ENCODE measurements at places on chromosomes 5 and 9.

GRCh38 chr9:21764846-21765245, 37.6 kb upstream of the MTAP start:
- DNase-seq: no peak

GRCh38 chr5:161030229-161030628, 178.2 kb upstream of the ATP10B start:
- no peak for DNase-seq

DNA sequence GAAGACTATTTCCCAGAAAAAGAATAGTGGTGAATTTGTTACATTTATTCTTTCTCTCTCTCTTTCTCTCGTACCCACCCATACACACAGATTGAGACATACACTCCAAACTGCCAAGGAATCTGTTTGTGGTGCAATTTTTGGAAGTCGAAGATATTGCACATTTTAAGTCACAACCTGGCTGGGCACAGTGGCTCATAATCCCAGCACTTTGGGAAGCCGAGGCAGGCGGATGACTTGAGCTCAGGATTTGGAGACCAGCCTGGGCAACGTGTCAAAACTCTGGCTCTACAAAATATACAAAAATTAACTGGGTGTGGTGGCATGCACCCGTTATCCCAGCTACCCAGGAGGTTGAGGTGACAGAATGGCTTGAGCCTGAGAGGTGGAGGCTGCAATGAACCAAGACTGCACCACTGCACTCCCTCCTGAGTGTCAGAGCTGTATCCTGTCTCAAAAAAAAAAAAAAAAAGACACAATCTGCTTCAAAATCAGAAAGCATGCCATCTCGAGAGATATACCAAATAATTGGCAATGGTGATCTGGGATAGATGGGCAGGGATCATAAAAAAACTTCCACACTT, 19.2 kb upstream of the PLIN2 start:
- DNase-seq: no peak

DNA sequence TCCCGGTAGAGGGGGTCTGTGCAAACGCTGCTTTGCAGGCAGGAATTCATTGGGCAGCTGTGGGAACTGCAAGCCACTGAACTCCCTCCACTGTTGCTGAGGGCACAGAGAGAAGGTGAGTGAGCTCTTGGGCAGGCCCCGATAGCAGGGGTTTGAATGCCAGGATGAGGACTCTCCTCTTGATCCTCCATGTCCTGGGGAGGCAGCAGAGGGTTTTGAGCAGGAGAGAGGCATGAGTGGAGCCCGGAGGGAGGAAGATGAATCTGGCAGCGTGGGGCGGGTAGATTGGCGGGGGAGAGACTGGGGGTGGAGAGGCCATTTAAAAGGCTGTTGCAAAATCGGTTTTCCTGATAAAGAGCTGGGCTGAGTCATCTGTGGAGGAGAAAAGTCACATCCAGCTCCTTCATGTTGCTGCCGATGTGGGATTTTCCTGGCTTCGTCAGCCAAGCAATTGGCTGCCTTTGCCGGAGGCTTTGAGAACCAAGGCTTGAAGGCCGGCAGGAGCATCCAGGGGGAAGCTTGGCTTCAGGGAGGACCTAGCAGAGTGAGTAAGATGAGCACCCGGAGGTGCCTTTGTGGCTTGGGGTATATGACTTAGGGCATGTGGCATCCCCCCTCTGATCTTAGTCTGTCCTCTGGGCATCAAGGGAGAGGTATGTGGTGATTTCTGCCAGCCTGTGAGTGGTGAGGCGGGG, at the start of gene SYNPO:
TSS of gene SYNPO (plus strand) at position 350 of the 695 bp plus-strand sequence. CDS start 7,616 bp downstream, outside the sequence.
- DNase-seq: no peak

DNA sequence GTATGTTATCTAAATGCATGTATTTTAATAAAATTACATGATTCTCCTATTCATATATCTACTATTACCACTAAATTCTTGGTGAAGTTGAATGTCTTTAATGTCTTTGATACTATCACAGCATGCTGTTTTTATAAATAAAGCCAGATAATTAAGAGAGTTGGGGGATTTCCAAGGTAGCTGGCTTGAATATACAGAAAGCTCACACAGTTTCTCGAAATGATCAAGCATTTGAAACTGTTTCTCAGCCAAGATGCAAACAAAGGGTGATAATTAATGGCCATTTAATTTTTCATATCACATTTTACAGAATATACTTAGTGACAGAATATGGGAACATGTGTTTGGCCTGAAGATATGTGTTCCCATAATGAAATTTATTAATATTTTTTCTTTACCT, 145.6 kb upstream of the CDH12 start:
- no peak for DNase-seq

GRCh38 chr9:18947892-18948339, 85.1 kb downstream of the SAXO1 start:
- DNase-seq: no peak

DNA sequence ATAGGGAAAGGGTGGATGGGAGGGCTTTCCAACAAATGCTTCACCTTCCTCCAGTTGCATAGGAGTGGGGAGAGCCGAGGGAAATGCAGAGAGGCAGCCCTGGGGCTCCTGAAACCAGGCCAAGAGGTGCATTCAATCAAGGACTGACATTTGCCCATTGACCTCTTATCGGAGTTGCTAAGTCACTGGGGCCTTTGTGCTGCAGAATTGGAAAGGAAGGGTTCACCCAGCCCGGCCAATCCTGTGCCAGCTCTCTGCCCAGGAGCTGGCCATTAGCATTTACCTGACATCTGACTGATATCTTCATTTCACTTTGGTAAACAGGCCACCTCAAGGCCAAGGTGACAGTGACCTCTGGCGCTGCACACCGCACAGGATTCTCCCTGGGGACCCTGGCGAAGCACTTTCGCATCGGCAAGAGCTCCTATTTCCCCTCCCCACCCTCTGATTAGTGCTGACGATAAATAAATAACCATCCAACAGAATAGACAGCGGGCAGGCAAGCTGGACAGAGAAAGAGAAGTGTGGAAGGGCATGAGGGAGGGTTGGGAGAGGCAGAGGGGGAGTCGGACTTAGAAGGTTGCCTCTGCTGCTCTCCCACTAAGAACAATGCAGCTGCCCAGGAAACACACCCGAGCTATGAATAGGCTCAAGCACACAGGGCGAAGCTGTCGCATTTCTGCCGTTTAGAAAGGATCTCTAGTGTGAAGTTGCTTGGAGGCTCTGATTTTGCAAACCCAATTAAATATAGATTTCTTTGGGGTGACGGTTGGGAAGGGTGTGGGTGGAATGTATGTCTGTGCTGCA, 57.0 kb upstream of the BOD1 start:
- no peak for DNase-seq

DNA sequence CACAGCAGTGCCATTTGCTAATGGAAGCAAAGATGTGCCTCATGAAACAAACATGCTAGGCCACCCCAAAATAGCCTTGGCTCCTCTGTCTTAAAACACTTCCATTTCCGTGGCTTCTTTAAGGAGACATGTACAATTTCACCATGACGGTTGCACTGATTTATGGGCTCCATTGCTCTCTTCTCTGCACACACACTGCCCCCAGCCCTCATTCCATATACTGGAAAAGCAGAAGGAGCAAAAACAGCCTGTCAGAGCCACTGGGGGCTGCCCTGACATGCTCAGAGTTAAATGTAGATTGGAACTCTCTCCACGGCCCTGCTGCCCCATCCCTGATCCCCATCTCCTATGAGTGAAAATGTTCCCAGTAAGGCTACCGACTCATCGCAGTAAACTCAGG, 114.8 kb downstream of the ROR2 start:
- no peak for DNase-seq

- no peak for DNase-seq
Measured at GRCh38 chr9:124040186-124040931, 28.8 kb downstream of the LHX2 start.

DNA sequence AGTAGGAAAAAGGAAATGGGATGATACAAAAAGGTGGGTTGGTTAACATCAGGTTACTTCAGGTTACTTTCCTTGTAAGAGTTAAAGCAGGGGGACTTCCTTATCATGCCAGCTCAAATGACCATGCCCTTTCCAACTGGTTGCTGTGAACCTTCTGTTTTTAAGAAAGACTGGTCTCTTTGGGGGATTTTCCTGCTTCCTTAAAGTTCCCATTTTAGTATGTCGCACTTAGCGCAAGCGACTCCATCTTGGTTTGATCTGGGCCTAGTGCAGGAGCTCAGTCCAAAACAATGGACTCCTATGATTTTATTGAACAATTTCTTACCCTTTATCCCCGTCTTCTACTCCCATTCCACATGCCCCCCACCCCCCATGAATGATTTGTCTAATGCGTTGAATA, 169.8 kb downstream of the INSYN2B start:
- DNase-seq: no peak

DNA sequence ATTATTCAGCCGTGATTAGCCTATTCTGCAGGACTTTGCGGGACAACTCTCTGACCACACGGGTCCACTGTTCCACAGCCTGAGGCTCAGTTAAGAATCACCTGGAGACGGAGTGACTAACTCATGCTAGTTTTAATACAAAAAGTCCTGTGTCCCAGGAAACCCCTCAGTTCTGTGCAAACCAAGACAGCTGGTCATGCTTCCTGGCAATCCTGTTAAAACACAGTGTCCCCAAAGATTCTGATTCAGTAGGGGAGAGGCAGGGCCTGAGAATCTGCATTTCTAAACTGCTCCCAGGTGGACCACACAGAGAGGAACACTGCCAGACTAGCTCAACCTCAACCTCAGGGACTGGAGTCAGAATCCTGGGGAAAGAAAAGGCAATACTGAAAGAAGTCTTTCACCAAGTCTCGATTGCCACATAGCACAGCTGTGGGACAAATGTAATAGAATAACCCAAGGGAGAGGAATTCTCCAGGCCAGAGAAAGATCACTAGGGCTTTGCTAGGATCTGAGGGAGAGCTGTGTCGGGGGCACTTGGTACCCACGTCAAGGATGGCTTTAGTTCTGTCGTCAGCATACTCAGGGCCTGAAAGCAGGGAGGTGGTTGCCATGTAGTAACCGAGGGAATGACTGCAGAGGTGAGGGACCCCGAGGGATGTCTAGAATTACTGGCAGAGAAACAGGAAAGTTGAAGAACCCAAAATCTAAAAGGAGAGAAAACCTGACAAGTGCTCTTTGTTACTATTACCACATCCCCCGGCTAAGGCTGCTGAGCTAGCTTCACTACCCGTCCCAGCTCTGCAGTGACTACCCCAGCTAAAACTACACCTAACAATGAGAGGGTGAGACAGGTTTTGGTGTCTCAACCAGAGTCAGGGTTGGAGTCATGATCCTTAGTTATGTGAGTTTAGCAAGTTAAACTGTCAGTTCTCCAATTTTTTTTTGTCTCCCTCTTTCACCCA, 8.6 kb downstream of the SUSD1 start:
- DNase-seq: no peak

DNA sequence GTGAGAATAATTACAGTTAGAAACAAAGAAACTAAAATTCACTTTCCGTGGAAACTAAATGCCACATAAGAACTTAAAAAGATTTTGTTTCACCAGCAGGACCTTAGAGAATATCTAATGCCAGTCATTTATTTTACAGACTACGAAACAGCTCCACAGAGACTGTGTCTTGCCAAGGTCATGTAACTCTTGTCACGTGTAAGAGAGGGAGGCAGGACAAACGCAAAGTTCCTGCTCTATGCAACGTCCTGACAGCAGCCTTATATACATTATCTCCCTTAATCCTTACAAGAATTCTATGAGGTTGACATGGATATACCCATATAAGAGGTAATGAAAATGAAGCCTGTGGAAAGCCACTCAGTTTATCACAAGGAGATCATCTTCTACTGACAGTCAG, 39.4 kb downstream of the CTNNAL1 start:
- DNase-seq: no peak

- no peak for DNase-seq
Measured at GRCh38 chr5:123800640-123801039, 288.7 kb downstream of the CSNK1G3 start.

DNA sequence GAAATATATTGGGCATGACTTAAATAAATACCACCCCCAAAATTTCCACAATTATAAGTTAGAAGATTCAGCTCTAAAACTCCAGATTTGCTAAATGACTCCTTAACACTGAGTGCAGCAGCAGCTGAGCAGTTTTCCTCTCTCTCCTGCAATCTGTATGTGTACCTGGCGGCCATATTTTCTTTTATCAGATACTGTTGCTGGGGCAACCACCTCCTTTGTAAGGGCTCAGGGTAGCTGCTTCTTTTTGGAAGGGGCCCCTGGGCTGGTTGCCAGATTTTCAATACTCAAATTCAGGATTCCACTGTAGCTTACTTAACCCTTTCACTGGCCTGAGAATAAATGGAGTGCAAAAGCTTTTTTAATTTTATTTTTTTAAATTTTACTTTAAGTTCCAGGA, 197.0 kb downstream of the TAF11L14 start:
- DNase-seq: no peak

DNA sequence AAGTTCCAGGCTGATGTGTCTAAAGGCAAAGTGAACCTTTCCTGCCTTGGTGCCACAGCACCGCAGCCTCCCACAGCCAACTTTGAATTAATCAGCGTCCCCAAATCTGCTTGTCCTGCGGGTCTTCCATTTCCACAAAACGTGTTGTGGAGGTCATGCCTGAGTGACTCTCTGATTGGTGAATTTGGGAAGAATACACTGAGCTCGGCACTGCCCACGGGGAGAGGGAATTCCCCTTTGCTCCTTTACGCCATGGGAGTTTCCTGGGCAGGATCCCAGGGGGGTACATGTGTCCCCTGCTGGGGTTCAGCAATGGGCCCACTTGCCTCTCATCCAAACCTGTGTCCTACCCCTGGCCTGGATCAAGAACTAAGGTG, 90.4 kb downstream of the LHX2 start:
- DNase-seq: no peak

GRCh38 chr5:127419683-127420257, 97.7 kb upstream of the PRRC1 start:
- DNase-seq: no peak

- DNase-seq: no peak
Measured at GRCh38 chr9:78235256-78235761, 566 bp upstream of the CEP78 start.

DNA sequence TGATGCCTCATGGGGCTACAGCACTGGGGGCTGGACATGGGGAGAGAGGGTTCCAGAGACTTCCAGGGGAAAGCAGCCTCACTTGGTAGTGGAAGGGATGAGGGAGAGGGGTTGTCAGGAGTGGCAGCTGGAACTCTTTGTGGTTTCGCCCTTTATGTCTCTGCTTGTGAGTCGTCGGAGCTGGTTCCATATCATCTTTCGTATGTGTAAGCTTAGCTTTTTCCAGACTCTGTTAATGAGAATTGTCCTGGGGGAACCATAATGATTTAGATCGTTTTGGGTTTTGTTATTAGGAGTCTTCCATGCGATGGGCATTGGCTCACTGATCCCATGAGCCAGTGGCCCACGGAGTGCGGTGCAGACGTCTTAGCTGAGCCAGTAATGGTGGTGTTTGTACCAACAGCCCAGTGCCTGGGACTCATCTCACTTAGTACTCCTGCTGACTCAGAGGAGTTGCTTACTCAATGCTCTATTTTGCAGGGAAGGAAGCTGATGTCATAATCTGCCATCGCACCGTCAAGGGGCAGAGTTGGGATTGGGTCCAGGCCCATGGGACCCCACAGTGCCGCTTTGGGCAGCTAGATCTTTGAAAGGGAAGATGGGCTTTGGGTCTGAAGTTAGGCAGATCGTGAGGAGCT, 48.5 kb downstream of the NEK6 start:
- DNase-seq: no peak

DNA sequence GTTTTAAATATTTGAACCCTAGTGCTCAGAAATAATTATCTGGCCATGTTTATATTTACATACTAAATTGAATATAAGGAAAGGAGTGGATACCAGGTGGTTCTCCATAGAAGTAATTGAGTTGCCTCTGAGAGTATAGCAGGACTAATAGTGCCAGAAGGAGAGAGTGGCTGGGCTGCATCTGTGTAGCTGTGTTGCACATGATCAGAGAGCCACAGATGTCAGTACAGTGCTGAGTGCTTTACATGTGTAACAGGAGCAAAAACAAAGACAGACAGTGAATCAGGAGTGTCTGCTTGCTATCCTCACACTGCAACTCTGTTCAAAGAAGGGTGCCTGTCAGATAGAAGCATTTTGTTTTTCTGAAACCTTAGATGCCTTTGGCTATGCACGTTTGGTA, 353.9 kb upstream of the PAPPA start:
- DNase-seq: no peak

Measured in iPS DF 19.7 (cell line).